ENCODE measurements at places on chromosomes 4 and X.

DNA sequence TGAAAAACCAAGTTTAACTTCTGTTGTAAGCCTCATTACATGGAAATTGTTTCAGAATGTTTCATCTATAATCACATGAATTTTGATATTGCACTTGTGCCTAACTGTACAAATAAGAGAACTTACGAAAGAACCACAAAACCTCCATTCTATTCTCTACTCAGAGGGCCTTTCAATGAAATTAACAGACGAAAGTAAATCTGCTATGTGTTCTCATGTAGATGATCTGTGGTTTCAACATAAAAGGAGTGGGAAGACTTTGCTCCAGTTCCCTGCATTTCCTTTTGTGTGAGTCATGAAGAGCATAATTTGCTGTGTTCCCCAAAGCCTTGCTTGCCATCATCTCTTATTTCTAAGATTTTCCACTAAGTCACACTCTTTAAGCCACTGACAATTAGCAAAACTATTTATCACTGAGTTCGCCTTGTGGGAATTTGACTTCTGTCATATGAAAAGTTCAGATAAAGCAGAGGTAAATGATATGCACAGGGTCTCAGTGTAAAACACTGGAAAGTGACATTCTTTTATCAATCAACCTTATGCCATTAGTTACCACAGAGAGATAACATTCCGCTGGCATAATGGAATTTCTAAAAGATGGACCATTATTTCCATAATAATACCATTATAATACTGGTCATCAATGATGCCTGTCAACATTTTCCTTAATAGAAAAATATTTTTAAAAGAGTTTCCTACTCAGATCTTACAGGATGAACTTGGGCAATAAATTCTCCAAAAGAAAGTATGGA lies 329.8 kb downstream of the NR3C2 start:
- no peak for DNase-seq

DNA sequence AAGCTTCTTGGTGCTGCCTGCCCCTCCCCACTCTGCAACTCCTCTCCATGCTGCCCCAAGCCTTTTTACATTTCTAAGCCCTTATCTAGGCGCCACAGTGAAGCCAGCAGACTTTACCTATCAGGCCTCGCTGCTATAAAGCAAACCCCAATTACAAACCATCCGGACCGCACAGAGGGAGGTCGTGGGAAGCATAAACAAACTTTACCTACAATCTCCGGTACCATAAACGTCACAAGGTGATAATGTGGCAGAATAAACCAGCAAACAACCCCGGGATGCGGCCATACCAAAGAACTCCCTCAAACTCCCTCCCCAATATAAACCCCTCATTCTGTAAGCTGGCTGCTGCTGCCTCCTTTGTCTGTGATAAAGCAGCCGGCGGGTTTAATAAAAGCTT lies 54.0 kb upstream of the ZCCHC13 start:
- DNase-seq, result no peak

- DNase-seq, result no peak
These were observed 898 bp upstream of the PDGFC start for GRCh38 chr4:156972379-156973015.

DNA sequence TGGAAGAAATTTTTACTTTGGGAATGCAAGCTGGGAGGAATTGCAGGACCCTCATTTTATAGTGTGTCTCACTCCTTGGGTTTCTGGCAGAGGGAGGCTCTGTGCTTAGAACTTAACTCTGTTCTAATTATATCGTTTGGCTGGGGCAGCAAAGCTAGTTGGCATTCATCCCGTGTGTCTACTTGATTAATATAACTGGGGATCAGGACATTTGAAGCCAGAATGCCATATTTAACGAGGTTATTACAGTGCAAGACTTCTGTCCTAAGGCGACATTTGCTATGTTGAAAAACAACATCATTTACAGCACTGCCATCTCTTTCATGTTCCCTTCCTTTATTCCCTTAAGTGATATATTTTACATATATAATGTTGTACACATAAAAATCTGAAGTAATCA lies 179.1 kb upstream of the TBC1D9 start:
- DNase-seq, result no peak

DNA sequence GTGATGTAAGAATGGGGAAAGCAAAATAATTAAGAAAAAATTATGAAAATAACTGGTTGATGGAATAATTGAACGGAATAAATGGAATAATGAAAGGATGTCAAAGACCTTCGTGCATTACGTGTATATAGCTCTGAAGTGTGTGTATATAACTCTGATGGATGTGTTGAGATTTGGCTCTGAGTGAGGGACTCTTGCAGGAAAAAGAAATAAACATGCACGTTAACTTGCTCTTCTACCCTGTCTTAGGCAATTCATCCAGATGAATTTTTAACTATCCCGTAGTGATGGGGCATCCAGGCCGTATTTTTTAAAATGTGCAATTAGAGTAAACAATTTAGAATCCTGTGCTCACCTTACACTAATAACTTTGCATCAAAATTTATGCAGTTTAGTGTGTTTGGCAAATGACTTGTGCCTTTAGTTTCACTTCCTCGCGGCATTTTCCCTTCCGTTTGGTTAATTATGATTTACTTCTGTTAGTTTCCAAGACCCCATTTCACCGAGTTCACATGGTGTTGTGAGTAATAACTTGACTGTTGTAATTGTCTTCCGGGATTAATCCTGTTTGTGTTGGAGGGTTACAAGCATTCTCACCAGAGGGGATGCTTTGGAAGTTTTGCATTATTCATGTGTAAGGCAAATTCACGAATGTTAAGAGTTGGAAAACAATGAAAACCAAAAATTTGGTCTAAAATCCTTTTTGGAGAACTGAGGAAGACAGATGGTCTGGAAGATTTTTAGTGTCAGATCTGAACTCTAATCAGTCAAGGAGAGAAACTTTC lies 256.5 kb upstream of the FAT1 start:
- DNase-seq, result no peak

DNA sequence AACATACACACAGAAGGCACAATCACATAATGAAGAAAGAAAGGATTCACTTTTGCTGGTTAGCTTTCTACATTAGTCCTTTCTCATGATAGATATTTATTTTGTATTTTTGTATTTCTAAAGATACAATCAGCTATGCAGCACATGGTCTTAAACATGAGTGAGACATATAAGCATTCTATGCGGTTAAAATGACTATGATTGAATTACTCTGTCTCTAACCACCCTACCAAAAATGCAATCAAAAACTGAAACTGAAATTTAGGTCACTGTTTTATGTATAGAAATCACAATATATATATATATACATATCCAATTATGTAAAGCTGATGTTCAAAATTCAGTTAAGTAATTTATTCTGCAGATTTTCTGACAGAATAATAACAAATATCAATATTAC lies 21.9 kb downstream of the CXXC4 start:
- no peak for DNase-seq

GRCh38 chr4:145939441-145939750 lies 773 bp upstream of the ZNF827 start:
- DNase-seq, result no peak

DNA sequence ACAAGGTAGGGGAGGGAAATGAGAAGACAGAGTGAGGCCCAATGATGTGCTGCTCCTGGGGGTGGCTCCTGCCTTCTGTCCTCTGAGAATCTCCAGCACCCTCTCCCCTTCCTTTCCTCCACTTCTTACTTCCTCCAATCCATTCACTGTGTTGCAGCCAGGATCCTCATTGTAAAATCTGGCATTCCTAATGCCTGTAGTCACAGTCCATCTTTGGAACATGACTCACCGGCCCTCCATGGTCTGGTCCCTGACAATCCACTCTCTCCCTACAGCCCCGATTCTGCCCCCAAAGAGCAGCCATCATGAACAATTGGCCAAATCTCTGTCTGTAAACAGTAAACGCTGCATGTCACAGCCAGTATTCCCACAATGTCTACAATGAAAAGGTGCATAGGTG lies 72.9 kb downstream of the CLNK start:
- no peak for DNase-seq

- DNase-seq, result no peak
These were observed 244.3 kb downstream of the RBMX2 start for GRCh38 chrX:130645955-130646583.

GRCh38 chr4:2340272-2341061 lies 78.0 kb downstream of the ZFYVE28 start:
- peak; percentile 17 for DNase-seq

- no peak for DNase-seq
These were observed 103.9 kb downstream of the SYTL5 start for GRCh38 chrX:38110231-38110630.

DNA sequence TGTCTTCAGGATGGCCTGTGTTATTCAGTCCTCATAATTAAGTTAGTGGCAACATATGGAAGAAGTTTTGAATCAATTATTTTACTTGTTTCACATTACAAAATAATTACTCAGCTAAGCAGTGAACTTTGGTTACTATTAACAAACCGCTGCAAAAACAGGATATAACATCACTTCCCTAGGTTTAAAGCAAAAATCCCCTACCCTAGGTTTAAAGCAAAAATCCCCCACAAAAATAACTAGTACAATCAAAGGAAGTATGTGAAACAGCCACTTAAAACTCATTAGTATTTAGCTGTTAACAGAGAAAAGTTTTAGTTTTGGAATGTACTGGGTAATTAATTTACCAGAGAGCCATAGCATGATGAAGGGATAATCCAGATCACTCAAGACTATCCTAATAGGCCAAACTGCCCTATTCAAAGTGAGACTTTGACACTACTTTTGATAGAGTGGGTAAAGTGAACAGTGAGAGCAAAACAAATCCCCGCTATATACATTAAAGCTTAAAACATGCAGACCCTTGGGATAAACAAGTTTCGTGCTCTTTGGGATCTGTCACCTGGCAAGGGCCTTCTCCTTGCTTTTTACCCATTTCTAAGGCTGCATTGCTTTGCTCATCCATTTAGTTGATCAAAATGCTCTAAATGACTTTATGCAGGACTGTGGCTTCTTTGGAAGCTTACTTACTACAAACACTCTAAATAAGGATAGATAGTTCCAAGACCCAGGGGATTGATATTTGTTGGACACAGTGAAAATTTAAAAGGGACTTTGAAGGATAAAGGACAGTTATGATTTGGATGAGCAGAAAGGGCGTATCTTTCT lies 36.4 kb upstream of the GPR174 start:
- DNase-seq, result no peak

DNA sequence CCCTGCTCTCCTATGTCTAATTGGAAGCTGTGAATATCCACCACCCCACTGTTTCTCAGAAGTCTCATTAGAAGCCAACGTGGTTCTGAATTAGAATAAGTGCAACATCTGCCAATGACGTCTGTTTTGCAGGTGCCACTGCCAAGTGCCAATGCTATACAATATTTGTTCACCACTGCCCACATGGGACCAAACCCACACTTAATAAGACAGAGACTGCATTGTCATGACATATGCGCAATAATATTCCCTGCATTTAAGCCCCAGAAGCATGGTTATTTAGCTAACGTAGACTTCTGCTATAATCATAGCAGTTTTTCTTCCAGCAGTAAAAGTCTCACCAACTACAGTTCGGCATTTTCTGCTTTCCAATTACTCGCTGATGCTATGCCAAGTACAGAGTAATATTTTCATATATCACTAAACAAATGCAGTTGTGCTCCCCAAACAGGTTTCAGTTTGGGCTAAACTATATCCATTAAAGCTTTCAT lies 262.5 kb upstream of the PCDH18 start:
- no peak for DNase-seq

GRCh38 chr4:63085091-63085490 lies 1324.2 kb downstream of the TECRL start:
- no peak for DNase-seq

- no peak for DNase-seq
These were observed 156.4 kb upstream of the PCDH10 start for GRCh38 chr4:132992686-132993085.

DNA sequence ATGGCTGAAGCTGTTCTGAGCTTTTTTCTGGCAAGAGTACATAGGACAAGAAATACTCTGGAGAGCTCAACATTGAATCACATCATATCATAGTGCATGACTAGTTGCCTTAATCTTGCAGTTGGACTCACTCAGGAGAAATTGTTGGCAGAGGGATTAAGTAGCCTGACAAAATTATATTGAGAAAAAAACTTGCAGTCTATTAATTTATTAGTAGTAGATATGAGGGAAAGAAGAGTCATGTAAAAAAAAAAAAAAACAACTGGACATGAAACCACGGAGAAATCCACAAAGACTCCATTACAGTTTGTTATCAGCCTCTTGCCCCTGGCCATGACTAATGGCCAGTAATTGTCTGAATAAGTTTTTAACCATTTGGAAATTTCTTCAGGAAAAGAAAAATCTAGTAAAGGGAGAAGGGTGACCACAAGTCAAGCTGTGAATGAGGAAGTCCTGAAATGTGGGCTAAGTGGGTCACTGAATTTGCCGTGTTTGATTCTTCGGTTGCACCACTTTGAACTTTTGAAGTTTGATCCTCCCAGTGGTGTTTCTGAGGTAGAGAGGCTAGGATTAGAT lies 45.6 kb downstream of the FHL1 start:
- DNase-seq, result no peak

- DNase-seq, result no peak
These were observed 212.6 kb upstream of the RASGEF1B start for GRCh38 chr4:81684352-81684751.

DNA sequence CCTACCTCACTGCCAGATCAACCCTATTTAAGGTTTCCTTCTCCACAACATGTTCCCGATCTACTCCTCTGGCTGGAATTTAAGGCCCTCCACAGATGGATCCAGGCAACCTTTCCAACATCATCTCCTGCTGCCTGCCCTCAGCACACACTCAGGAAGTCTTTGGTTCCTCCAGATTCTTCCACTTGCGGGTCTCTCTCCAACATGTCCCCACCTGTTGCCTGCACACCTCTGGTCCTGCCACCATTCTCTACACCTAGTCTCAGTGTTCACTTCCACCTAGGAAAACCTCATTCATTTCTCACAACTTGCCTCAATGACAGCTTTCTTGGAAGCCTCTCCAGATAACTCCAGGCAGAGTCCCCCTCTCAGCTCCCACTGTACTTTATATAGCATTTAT lies 80.1 kb downstream of the RTL5 start:
- no peak for DNase-seq

GRCh38 chr4:115279330-115279729 lies 165.9 kb upstream of the NDST4 start:
- DNase-seq, result no peak

DNA sequence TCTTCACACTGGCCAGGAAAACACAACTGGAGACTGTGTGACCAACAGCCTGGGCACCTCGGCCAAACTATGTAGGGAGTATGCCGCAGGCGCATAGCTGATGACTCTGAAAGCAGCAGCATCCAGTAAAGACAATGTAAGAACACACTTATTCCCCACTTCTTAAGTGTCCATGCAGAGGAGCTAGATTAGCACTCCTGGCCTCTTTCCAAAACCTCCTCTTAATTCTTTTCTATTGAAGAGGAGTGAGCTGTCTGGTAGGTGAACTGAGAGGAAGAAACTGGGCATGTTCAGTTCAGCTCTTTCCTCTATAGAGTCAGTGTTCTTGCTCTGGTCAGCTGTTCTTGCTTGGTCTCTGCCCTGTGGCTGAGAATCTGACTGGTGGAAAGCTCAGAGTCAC lies 21.1 kb downstream of the NMU start:
- DNase-seq, result no peak

GRCh38 chr4:53522334-53522733 lies 69.0 kb downstream of the LNX1 start:
- DNase-seq, result no peak

- DNase-seq, result no peak
These were observed 38.1 kb upstream of the ARSH start for GRCh38 chrX:2967998-2968909.

All from activated CD8-positive, alpha-beta T cell treated with anti-CD3 and anti-CD28 coated beads, Interleukin-2, amount 10 ng/mL, durations not matched to agents 7 days and 5 days (primary cell).